Cortex of kidney (tissue), 1 donor: ENCODE measurements at places on chromosomes 1 and 21.

DNA sequence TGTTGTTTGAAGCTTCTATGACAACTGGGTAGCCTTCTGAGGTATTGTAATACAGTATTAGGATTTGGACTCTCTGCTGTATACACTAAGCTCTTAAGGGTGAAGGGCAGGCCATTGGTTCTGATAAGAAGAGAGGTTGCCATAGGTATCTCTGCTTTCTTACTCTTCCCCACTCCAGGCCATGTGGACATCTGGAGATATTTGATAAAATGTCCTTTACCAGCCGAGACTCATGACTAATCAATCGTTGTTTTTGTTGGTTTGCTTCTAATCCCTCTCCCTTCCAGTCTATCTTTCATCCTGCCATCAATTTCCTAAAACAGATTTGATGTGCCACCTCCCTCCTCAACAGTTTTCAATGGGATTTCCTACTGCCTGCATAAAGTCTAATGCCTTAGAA lies 64.6 kb upstream of the WDR26 start:
- no peak for DNase-seq

- DNase-seq, result no peak
Observed at GRCh38 chr1:10909697-10910680, 102.5 kb upstream of the TARDBP start.

GRCh38 chr1:41351262-41352151 lies 9.7 kb upstream of the FOXO6 start:
- DNase-seq, result no peak

GRCh38 chr1:223780949-223781348 lies 64.8 kb downstream of the TP53BP2 start:
- DNase-seq, result no peak

GRCh38 chr1:167227934-167228378 lies 7.3 kb downstream of the POU2F1 start:
- DNase-seq, result no peak

- DNase-seq, result no peak
Observed at GRCh38 chr21:17460094-17460493, 52.7 kb upstream of the CXADR start.

GRCh38 chr21:45053561-45054226 lies 20.7 kb upstream of the ADARB1 start:
- no peak for DNase-seq

DNA sequence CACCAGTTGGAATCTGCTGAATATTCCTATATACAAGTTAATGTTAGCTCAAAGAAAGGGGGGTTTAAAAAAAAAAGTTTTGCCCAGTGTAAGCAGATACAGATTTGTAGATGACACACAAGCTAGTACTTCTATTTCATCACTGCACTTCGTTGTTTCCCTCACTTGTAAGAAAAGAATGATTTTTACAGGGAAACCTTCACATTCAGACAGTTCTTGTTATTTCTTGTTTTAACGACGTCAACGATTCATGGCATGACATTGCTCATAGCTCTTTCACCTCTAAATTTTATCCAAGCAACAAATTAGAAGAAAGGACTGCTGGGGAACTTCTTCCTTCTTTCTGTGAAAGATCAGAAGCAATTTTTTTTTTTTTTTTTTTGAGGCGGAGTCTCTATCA lies 25.7 kb upstream of the C1orf105 start:
- DNase-seq, result no peak

- DNase-seq, result no peak
Observed at GRCh38 chr1:53572065-53572814, 113.0 kb downstream of the DMRTB1 start.

DNA sequence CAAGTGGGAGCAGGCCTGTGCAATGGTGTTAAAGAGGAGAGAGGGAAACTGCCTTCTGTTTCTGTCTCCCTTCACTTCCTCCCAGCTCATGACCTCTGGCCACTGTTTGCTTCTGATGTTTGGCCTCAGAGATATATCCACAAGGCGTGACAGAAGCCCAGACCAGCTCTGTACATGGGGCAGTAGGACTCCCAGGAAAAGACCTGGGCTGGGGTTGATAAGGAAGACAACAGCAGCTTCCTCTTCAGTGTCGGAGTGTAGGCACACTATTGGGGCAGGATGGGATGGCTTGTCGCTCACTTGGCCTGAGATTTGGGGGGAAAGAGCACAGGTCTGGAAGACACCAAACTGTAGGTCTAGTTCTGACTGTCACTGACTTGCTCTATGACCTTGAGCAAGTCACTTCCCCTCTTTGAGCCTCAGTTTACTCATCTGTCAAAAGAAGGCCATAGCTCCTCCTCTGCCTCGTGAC lies 67.8 kb upstream of the KLHDC7A start:
- DNase-seq, result no peak

DNA sequence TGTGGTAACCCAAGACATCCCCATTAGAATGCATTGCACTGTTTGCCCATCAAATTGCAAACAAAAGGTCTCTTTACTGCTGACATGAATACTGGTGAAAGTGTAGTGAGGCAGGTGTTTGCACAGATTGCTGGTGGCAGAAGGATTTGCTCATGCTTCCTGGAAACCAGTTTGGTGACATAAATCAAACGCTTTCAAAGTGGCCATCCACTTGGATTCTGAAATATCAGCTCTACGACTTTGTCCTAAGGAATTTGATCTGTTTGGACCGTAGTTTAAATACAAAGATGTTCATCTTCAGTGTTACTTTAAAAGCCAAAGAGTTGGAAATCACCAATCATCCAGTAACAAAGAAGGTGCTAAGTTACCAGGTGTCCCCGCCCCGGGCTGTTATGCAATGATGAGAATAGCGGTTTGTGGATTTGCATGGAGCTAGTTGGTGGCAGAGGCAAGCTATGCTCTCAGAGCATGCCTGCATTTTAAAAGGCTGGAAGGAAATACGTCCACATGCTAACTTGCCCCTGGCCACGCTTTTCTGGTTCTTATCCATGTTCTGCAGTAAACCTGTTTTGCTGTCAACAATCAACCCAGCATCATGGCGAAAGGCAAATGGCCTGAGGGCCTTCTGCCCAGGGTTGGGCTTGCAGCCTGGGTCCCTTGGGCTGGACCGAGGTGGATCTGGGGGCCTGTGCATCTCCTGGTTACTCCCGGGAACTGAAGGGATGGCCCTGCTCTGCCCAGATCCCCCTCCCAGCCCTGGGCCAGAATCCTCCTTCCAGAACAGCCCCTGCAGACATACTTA lies 49.2 kb downstream of the UMODL1 start:
- no peak for DNase-seq

GRCh38 chr1:40769815-40770214 lies 13.8 kb upstream of the KCNQ4 start:
- no peak for DNase-seq

- DNase-seq, result no peak
Observed at GRCh38 chr1:71783071-71783470, 499.3 kb downstream of the NEGR1 start.

DNA sequence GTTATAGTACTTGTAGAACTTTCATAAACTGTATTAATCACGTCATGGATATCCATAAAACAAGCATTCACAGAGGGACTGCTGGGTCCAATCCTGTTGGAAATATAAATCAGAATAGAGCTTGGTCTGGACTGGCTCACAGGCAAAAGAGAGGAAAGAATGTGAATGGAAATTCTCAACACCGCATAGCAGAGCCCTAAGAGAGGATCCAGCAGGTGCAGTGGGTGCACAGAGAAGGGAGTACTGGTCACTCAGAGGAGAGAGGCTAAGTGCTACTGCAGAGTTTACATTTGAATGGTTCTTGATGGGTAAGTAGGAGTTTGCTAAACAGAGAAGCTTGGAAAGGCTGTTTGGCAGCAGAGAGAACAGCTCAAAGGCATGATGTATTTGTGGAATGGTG lies 231.7 kb downstream of the PAPPA2 start:
- DNase-seq, result no peak

DNA sequence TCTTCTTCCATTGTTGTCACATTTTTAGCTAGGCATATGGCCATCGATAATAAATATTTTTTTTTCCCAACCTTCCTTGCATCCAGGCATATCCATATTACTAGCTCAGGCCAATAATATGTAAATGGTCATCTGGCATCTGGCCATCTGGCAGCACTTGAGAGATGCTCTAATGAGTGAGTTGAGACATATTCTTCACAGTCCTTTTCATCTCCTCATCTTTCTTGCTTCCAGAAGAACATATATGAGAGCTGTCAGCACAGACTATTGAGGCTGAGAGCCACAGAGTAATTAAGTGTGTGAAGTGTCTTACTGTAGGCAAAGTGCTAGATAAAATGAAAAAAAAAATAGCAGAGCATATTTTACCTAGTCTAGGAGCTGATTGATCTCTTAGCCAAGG lies 628.4 kb upstream of the TMPRSS15 start:
- no peak for DNase-seq

DNA sequence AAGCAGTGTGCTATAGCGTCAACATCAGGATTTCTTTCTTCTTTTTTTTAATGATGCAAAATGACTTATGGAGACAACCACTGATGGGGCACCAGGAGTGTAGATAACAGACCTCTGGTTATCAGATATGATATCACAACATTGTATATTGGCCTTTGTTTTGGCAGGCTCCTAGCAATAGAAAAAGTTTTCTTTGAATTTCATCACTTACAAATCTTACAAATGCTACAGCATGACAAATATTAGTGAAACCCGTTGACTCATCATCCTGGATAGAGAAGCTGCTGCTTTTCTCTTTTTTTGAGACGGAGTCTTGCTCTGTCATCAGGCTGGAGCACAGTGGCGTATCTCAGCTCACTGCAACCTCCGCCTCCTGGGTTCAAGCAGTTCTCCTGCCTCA lies 92.9 kb downstream of the LTN1 start:
- no peak for DNase-seq

- DNase-seq, result no peak
Observed at GRCh38 chr1:63442141-63442475, 74.7 kb downstream of the ALG6 start.
